ENCODE measurements at places on chromosomes 16 and 17.

GRCh38 chr17:73744411-73744810 lies 100.2 kb upstream of the SDK2 start:
- DNase-seq: no peak

DNA sequence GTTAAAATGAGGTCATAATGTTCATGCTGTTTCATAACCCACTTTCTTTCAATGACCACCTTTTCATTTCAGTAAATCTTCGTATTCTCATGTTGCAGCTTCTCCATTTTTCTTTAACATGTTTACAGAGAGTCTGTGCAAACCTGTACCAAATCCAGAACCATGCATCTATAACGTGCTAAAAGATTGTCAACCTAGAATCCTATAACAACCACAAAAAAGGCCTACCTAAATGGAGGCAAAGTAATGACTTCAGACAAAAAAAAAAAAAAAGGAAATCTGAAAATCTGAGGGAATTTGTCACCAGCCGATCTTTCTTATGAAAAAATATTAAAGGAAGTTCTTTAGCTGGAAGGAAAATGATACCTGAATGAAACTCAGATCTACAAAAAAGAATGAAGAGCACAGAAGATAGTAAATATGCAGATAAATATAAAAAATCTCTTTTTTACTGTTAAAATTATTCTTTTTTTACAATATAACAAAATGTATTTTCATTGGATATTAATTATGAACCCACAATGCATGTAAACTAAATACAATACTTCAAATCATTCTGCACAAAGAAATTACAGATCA lies 1.4 kb upstream of the SLFN11 start:
- DNase-seq: peak; percentile 5

GRCh38 chr17:35213412-35213940 lies 19.3 kb upstream of the SLC35G3 start:
- DNase-seq: no peak

DNA sequence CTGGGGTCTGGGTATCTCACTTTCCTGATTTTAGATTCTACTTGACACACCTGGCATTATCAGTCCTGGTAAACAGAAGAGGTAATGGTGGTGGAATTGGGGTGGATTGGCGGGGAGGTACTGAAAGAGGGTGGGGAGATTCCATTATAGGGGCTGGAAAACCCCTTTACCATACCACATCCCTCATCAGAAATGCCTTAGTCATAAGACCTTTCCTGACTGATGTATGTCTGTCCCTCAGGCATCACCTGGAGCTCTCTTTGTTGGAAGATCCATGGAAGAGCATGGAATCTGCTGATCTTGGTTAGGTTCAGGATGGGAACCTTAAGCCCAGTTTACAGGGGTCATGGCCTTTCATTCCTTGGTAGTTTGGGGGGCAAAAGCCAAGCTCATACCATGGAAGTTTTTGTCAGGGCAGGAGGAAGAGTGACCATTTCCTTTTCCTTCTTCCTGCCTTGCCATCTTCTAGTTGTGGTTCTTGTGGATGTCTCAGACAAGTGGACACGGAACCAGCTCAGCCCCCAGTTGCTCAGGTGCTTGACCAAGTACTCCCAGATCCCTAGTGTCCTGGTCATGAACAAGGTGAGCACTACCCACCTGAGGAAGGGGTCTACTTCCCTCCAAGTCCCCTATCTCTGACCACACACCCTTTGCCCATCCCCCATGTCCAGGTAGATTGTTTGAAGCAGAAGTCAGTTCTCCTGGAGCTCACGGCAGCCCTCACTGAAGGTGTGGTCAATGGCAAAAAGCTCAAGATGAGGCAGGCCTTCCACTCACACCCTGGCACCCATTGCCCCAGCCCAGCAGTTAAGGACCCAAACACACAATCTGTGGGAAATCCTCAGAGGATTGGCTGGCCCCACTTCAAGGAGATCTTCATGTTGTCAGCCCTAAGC lies 3.3 kb downstream of the ERAL1 start:
- DNase-seq: no peak

DNA sequence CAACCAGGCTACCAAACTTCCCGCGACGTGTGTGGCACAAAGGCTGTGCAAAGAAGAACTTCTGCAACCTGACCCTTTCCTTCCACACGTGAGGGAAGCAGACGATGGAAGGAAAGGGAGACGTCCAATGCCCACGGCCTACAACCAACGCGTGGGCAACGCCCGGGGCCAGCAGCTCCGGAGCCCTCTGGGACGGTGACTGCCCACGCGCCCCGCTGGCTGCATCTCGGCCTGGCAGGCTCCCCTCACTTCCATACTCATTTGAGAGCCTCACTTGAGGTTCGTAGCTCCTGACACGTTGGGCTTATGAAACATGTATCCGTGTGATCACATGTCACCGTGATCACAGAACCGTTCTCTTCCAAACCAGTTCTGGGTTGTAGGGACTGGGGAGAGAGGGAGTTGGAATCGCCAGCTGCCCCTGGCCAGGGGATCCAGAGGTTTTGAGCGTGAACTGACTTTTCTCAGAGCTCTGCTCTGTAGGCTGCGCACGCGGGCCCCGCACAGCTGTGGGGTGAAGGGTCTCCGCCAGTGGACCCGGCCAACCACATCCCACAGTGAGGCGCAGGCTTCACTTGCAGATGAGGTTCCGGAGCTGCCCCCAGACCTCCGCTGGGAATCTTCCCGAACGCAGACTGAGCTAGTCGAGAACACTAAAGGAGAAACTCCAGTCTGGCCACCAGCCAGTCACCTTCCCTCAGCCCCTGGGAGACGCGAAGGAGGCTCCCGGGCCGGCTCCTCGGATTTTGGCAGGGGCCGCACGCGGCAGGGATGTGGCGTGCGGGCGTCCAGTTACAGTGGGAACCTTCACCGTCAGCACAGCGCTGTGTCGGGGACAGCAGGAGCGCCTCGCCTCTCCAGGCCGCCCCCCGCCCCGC lies 1.0 kb downstream of the LMF1 start:
- no peak for DNase-seq

GRCh38 chr16:85910854-85911247 lies 11.9 kb downstream of the IRF8 start:
- no peak for DNase-seq

- no peak for DNase-seq
Observed at GRCh38 chr16:22787466-22788192, 26.3 kb upstream of the HS3ST2 start.

- DNase-seq: no peak
Observed at GRCh38 chr17:59858167-59858816, 34.5 kb downstream of the TUBD1 start.

GRCh38 chr17:82320956-82321927 lies 3.8 kb upstream of the CD7 start:
- no peak for DNase-seq

DNA sequence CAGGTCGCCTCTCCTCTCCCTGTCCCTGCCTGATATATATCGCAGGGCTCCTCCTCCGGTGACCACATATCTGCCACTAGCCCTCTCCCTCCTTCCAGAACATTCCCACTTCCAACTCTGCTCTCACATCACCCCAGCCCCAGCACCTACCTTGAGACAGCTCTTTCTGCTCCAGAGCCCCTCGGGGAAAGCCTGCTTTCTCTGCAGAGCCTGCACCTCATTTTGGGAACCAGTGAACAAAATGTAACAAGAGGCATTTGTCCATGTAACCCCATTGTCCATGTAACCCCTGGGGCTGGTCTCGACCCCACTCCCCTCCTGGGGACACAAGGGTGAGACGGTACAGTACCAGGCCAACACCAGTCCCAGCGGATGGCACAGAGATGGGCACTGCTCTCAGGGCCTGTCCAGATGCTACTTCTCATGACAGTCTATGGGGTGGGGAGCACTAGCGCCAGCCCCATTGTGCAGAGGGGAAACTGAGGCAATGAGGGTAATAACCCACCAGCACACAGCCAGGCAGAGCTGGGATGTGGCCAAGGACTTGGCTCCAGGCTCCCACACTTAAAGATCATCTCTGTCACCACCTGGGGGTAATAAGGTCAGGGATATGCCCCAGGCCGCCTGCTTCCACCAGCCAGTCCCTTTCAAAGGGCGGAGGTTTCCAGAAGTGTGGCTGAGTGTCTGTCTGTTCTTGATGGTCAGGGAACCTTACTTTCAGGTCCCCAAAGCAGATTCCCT lies 42.9 kb downstream of the TBC1D16 start:
- no peak for DNase-seq

DNA sequence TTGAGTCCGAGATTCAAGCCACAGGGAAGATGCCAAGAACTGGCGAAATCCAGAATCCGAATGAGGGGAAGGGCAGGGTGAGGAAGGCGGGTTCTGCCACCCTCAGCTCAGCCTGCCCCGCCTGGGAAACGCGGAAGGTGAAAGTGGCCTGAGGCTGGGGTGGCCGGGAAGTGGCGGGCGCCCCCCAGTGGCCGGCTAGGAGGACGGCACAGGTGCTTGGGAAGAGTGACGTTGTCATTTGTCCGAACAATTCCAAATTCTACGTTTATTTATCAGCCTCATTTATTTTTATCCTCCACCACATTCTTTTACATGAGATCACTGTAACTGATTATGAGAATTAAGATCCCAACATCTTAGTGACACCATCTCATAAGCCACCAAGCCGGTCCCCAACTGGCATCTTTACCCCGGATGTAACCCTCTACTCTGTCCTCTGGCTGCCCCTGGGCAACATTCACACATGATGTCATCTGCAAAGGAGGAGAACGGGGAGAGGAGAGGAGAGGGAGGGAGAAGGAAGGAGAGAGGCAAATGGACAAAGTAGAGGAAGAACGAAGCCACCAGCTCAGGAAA lies 21.3 kb downstream of the SRCIN1 start:
- DNase-seq: no peak

GRCh38 chr17:42743595-42744282 lies 1.1 kb downstream of the EZH1 start:
- DNase-seq: no peak

GRCh38 chr17:77946900-77947645 lies 11.4 kb upstream of the TNRC6C start:
- no peak for DNase-seq

DNA sequence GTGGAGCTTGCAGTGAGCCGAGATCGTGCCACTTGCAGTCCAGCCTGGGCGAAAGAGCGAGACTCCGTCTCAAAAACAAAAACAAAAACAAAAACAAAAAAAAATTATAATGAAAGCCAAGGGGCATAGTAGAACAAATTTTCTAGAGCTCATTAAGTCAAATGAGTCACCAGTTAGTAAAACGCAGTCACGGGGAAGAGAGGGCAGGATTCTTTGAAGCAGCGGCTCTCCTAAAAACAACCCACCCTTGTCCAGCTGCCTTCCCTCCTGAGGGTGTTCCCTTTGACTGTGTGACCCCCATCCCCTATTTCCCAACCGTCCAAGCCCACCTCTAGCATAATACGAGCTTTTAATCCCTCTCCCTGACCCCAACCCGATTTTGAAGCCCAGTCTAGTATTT lies 44.1 kb upstream of the STH start:
- no peak for DNase-seq

DNA sequence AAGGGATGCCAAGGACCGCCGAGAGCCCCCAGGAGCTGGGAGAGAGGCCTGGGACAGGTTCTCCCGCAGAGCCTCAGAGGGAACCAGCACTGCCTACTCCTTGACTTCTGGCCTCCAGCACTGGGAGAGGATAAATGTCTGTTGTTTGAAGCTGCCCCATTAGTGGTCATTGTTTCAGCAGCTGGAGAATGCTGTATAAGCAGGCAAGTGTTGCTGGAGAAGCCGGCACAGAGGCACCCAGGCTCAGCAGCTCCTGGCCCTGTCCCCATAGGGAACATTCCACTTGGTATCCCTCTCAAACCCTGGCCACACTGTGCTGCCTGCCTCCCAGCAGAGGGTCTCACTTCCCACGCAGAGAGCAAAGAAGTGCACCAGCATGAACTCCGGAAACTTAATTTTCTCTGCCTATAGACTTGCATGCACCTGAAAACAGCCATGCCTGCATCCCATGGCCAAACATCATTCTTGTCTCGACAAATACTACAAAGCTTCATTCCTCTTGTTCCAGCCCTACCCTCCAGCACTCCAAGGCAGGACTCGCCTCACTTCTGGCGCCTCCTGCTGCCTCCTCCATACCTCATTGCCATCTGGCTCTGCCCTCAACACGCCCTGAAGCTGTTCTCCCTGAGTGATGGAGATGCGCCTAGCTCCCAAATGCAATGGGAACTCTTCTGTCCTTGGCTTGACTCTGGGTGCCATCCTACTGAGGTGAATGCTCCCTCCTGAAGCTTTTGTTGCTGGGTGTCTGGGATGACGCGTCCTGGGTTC lies 88.1 kb downstream of the DNAH17 start:
- DNase-seq: no peak

GRCh38 chr16:29912087-29912486 lies 11.8 kb downstream of the ASPHD1 start:
- no peak for DNase-seq

GRCh38 chr17:81322271-81323082 lies 27.4 kb upstream of the SLC38A10 start:
- no peak for DNase-seq

- DNase-seq: no peak
Observed at GRCh38 chr16:86663685-86664521, 85.6 kb downstream of the FOXL1 start.

DNA sequence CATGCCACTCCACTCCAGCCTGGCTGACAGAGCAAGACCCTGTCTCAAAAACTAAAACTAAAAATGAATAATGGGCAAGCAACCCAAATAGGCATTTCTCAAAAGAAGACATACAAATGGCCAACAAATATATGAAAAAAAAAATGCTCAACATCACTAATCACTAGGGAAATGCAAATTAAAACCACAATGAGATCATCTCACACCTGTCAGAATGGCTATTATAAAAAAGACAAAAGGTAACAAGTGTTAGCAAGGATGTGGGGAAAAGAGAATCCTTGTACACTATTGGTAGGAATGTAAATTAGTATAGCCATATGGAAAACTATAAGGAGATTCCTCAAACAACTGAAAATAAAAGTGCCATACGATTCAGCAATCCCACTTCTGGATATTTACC lies 7.1 kb upstream of the ERCC4 start:
- DNase-seq: no peak

GRCh38 chr17:17424552-17424951 lies 52.2 kb upstream of the MED9 start:
- no peak for DNase-seq

- no peak for DNase-seq
Observed at GRCh38 chr17:69535016-69535570, 120.6 kb downstream of the MAP2K6 start.

GRCh38 chr16:4583906-4584305 lies 27.8 kb downstream of the C16orf96 start:
- no peak for DNase-seq

- DNase-seq: peak; percentile 55
Observed at GRCh38 chr17:8674344-8675305, 44.1 kb upstream of the MYH10 start.

DNA sequence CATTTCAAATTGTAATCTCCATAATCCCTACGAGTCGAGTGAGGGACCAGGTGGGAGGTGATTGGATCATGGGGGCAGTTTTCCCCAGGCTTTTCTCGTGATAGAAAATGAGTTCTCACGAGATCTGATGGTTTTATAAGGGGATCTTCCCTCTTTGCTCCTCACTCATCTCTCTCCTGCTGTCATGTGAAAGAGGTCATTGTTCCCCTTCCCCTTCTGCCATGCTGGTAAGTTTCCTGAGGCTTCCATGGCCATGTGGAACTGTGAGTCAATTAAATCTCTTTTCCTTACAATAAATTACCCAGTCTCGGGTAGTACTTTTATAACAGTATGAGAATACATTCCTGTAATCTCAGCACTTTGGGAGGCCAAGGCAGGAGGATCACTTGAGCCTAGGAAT lies 76.7 kb upstream of the MARCHF10 start:
- no peak for DNase-seq

Data from left renal pelvis (tissue), 4 donors.